NCI-H2171 treated with DMSO at 0.1 percent for 48 hours (cell line): ENCODE measurements at places on chromosomes 1 and 21.
A peak's percentile ranks its signal among the peaks of the same experiment; 100 is the strongest.

- DNase-seq: no peak
Measured at GRCh38 chr1:7103874-7104273, 318.6 kb downstream of the CAMTA1 start.

DNA sequence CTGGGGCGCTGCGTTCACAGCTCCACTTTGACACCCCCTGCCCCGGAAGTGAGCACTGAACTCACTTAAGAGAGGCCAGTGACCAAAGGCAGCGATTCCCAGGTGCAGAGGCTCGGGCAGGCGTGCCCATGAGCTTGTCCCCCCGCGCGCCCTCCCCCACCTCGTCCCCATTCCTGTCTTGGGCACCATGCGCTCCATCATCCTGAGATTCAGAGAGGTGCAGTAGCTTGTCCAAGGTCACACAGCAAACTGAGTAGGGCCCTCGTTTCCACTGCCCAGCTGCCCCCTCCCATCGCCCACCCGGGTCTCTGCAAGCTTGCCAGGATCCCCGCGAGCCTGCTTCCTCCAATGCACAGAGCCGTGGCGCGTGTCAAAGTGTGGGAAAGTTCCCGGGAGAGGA, 68.0 kb downstream of the SYT2 start:
- DNase-seq: no peak

GRCh38 chr1:109754738-109755137, 9.0 kb downstream of the EPS8L3 start:
- no peak for DNase-seq

- no peak for DNase-seq
Measured at GRCh38 chr1:107762751-107763390, 202.1 kb downstream of the VAV3 start.

DNA sequence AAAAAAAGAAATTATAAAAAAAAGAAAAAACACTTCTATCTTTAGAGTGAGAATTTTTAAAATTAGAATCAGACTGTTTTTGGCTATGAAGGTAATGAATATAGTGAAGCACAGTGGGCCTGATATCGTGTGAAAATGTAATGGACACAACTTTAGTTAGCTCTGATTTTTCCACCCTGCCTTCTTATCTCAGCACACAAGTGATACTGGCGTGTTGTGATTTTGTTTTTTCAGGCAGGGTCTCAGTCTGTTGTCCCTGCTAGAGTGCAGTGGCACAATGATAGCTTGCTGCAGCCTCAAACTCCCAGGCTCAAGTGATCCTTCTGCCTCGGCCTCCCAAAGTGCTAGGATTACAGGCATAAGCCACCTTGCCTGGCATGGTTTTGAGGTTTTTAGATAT, 22.3 kb downstream of the MACF1 start:
- DNase-seq: no peak

- DNase-seq: no peak
Measured at GRCh38 chr1:35655196-35655595, 13.9 kb upstream of the PSMB2 start.

DNA sequence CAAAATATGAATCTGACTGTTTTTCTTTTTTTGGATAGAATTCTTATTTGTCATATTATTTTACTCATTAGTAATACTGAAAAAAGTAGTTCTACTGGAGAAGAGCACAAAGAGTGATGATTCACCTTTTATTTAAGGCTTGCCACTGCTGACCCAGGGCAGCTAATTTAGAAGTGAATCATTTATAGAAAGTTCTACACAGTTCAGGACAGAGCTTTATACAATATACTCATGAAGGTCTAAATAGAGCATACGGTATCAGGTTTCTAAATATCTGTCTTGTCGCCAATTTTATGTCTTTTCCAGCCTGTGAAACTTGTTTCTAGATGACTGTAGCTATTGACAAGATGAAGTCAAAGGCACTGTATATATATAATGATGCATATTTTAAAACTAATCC, 25.0 kb downstream of the GIPC2 start:
- peak; percentile 10 for DNase-seq

- peak; percentile 30 for DNase-seq
Measured at GRCh38 chr1:67347688-67348472, 40.2 kb downstream of the IL12RB2 start.

- DNase-seq: no peak
Measured at GRCh38 chr1:221940631-221941030, 198.7 kb upstream of the DUSP10 start.

- DNase-seq: no peak
Measured at GRCh38 chr1:80059940-80060339, 1053.4 kb upstream of the ADGRL4 start.

DNA sequence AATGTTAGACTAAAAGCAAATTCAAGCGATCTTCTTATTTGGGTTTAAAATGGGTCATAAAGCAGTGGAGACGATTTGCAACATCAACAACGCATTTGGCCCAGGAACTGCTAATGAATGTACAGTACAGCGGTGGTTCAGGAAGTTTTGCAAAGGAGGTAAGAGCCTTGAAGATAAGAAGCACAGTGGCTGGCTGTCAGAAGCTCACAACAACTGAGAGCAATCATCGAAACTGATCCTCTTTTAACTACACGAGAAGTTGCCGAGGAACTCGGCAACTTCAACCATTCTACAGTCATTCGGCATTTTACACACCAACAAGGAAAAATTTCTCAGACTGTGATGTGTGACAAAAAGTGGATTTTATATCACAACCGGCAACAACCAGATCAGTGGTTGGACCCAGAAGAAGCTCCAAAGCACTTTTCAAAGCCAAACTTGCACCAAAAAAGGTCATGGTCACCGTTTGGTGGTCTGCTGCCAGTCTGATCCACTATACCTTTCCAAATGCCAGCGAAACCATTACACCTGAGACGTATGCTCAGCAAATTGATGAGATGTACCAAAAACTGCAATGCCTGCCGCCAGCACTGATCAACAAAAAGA, 47.9 kb downstream of the ASH1L start:
- DNase-seq: no peak

DNA sequence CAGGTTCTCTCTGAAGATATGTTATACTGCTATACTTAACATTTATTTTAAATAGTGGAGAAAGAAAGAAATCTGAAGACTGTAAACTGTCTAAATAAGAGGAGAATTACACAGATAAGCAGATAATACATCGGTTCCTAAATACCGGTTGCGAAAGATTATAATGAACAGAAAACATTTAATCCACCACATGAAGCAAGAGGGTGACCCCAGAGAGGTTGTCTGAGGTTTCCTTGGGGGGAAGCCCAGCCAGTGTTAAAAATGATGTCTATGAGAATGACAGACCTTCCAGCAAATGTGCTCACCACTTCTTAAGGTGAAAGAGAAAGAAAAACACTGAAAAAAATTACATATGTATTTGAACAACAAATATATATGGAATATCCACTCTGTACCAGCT, 356.4 kb upstream of the KAZN start:
- DNase-seq: no peak
